Skeletal muscle cell (primary cell): ENCODE measurements at places on chromosomes 2 and 18.

- DNase-seq, result no peak
These were observed 105.0 kb downstream of the COL6A3 start for GRCh38 chr2:237309011-237309410.

DNA sequence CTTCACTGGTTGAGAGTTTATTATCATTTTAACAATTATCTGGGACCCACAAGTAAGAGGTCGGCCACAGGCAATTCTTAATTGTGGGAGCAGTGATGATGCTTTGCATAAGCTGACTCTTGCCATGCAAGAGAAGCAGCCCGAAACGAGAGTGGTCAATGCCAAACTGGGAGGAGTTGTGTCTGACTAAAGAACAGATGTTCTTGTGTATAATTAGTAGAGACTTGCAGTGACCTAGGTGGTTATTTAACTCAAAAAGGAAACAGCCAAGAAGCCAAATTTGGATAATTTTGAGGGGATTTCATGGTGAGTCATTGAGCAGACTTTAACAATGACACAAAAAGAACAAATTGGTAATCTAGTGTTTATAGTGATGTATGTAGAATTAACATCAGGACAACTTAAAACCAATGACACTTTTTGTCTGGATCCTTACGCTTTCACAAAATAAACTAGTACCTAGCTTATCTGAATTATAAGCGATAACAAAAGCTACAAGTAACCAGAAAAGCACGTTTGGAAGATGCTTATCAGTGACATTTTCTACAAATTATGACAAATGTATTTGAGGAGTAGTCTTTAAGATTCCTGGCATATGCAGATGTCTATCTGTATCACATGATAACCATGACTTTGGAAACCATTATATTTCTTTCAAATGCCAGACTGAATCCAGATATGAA, 184.7 kb upstream of the DLGAP1 start:
- no peak for DNase-seq

- DNase-seq, result no peak
These were observed 554.0 kb downstream of the RIT2 start for GRCh38 chr18:42561521-42561920.

DNA sequence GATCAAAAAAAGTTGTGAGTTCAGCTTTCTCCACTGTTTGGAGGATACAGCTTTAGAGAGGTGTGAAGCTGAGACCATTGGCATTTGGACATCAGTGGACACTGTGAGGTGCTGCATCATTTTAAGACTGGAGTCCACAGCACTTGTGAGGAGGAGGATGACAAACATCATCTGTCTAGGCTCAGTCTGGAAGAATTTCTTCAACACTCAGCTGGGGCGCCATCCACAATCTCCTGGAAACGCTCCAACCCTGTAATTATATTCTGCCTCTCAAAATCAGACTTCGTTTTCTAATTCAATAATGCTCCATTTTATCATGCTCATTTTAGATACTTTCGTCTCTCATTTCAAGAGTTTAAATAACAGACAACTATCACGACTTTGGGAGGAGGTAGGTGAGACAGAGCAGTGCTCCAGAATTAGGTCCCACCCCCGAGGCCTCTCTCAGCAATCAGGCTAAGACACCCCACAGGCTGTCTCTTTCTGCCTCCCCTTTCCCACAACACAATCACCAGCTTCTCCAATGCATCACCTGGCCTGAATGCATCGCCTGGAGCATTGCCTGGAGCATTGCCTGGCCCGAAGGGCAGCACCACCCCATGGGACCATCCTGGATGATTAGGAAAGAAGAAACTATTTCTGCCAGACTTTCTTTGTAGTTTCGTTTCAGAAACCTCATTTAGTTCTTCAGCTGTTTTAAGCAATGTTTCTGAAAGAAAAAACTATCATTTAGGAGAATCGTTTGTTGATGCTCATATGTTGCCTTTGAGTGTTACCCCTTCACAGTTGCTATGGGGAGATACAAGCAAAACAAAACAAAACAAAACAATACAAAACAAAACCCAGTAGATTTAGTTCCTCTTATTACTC, 37.0 kb upstream of the DPP10 start:
- DNase-seq, result no peak

DNA sequence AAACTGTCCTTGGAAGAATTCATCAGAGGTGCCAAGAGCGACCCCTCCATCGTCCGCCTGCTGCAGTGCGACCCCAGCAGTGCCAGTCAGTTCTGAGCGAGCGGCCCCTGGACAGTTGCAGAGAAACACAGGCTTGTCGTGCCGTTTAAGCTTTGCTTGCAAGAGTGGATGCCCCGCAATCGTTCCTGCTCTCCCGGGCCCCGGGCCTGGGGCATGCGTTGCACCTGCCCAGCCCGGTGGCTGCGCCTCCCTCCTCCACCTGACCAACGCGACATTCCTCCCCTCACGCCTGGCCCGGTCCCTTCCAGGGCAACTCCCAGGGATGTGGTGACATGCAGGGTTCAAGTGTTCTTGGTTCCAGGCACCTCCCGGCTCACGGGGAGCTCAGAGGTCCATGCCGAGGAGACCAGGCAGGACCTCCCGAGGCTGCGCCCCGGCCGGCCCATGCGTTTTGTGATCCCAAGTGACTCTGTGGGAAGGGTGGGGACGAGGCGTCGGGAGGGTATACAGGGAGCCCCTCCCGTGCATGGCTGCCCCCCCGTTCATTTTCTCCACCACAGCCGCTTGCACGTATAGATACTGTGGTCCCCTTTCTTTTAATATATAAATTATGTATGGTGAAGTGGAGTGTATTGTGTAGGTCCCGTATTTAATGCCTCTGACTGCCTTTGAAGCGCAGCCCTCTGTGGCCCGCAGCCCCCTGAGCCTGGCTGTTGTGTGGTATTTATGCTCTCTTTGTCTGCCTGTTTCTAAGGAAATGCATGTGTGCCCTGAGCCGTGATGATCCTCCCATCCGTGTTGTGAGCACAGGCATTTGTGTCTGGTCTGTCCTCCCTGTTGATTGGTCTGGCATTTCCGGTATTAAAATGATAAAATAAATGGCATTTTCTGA, 21.2 kb downstream of the ODC1 start:
- DNase-seq, result no peak

GRCh38 chr2:85719609-85720240, 25.6 kb downstream of the GNLY start:
- DNase-seq, result no peak
